ENCODE measurements at places on chromosomes 1 and 21. TPM values are rescaled to one million over a fixed set of nuclear protein-coding genes. Genes with fewer than 3 reads are reported as not detected.

DNA sequence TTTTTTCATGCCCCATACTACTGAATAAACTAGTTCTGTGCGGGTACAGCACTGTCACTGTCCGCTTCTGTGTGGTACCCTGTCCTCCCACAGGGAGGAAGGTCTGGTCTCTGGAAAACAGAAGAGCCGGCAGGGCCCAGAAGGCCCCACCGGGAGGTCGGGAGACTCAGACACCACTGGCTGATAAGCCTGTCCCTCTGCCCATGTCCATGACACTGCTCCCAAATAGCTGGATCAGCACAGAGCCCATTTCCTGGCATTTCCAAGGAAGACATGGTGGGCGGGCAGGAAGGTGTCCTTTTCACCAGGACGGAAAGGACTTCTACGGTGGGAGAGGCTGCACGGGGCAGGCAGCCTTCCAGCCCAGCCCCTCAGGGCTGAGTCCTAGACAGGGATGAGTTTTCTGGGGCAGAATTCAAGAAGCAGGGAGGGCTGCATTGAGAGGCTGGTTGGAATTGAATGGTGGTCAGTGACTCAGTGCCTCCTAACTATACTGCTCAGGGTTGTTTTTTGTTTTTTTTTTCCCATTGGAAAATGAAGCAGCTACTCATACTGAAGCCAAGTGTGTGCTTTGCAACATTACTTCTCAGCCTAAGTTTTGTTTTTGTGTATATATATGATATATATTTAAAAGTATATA lies 7.1 kb downstream of the PSRC1 start:
- DNase-seq = peak; percentile 67

- peak; percentile 27 for DNase-seq
Observed at GRCh38 chr1:85027242-85027983, 20.9 kb downstream of the MCOLN3 start.

- DNase-seq = no peak
Observed at GRCh38 chr1:39409055-39409816, 82.2 kb upstream of the BMP8A start.

DNA sequence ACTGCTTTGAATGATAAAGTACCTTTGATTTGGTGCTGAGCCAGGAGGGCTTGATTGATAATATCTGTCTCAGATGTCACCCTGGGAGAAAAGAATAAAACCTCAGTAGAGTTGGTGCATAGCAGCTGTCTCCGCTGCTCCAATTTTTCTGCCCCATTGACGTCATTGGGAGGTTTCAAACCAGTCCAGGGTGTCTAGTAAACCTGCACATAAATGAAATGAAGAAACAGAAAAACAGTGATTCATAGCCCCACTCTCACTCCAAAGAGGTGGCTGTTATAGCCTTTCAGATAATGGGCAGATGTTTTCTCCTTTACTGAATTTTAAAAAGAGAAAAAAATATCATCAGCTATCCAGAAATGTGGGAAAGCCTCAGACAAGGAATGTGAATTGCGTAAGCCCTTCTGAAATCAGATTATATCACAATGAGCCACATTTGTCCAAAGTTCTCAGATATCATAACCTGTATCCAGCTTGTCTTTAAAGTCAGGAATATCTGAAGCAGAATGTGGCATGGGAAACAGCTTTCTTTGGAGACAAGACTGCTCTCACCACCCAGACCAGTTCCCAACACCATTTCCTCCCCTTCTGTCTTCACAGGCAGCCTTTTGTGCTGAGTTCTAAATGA lies 351.3 kb upstream of the SGIP1 start:
- DNase-seq = peak; percentile 8

DNA sequence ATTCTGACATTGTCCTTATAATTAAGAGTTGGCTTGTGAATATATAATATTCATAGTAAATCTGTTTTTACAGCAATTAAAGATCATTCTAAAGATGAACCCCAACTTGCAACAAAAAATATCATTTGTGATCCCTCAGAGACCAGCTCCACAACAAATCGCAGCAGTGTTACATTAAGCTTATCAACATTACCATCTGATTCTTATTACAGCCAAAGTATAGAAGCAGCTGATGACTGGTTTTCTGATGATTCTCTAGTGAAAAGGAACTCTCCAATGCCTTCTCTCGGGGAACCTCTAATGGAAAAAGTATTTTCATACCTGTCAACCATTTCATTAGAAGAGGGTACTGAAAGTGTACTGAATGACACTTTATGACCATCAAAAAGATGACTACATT lies 45.4 kb downstream of the C1orf185 start:
- no peak for DNase-seq

GRCh38 chr1:217336724-217337123 lies 294.2 kb downstream of the GPATCH2 start:
- DNase-seq = no peak

DNA sequence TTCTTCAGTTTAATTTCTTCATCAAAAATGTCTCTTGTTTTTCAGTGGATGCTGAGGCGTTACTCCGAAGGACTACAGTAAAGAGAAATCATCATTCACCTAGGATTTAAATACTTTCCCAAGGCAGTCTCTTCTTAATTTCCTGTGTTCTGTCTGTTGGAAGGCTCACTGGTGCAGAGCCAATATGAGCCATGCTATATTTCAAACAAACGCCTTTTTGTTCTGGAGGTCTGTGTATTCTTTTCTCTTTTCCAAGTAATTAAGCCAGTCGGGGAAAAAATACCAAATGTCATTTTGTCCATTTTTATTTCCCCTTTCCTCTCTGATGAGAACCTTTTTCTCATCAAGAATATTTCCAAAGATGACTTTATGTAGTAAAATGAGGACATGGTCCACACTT lies 206.5 kb downstream of the RWDD3 start:
- no peak for DNase-seq

- no peak for DNase-seq
Observed at GRCh38 chr1:27935721-27936120, 921 bp downstream of the SMPDL3B start.

GRCh38 chr21:41956926-41957729 lies 3.3 kb upstream of the C2CD2 start:
- peak; percentile 54 for DNase-seq

GRCh38 chr1:22807340-22807739 lies 96.7 kb downstream of the EPHB2 start:
- no peak for DNase-seq

DNA sequence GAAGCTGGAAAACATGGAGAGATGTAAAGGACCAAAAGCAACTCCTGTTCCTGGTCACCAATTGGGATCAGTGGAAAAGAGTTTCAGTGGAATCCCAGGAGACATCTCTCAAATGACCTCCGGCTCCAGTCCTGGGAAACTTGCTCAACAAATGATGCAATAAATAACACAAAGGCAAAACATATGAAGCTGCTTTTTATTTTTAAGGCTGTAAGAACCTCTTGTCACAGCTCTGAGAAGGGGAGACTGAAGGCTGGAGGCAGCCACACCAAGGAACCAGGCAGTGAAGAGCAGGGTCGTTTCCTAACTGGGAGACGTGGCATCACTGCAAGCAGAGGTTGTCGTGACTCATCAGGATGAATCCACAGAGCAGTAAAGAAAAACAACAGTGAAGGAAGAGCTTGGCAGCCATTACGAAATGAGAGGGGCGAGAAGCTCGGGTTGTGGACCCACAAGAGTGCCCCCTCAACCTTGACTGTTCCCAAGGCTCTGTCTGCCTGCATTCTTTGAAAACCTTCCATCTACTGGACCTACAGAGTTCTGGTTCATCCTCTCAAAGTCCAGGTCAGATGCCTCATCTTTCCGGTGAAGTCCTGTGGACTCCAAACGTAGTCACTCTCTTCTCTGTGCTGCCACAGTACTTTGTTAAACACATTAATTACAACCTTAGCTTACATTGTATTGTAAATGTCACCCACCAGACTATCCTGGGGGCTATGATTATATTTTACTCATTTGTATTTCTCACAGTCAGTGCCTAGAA lies 32.1 kb downstream of the JAK1 start:
- peak; percentile 62 for DNase-seq

- no peak for DNase-seq
Observed at GRCh38 chr1:227191607-227192006, 126.7 kb downstream of the CDC42BPA start.

- DNase-seq = no peak
Observed at GRCh38 chr1:206532368-206532767, 25.0 kb downstream of the RASSF5 start.

DNA sequence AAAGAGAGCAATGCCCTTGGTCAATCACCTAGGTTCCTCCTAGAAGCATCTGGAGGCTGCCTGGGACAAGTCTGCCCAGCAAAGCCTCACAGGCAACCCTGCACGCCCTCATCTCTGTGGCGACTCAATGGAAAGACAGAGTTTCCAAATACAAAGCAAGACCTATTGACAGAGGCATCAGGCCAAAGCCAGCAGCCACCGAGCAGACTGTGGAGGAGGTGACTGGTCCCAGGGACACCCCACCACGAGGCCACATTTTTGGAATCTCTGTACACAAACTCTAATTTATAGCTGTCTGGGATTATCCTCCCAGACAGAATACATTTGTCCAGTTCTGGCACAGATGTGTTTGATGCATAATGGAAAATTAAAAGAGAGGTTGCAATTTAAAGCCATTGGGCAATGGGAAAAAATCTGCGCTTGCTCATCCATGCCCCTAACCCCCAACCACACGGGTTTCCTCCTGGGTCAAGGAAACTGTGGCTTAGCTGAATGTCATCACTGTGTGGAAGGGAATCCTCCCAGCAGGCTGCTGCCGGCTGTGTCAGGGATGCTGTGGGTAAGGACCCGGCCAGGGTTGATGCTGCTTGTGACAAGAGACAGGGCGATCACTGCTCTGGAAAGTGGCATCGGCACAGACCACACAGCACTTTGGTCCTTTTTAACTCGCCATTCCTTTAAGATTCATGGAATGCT lies 14.3 kb downstream of the TSPAN2 start:
- no peak for DNase-seq

- DNase-seq = no peak
Observed at GRCh38 chr1:75732703-75733102, 8.2 kb downstream of the ACADM start.

DNA sequence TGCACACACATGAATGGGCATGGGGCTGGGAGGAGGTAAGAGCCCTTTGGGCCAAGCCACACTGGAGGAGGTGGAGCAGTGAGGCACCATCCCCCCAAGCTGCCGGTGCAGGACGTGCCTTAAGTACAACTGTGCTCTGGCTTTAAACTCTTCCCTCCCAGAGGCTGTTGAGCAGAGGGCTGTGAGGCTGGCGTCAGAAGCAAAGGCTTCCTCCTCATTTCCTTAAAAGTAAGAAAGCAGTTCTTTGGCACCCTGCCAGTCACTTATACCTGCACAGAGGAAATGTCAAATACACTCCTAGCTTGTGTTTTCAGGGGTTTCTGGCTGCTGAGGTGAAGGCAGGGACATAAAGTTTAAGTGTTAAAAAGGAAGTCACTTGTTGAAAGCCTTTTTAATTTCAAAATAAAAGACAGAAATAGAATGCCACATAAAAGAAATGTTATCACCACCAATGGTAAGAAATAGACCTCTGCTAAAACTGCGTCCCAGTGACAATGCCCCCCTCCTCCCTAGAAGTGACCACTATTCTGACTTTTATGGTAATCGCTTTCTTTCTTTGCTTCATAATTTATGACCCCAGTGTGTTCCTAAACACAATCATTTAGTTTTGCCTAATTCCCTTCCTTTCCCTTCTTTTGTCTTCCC lies 33.0 kb downstream of the LAMC2 start:
- DNase-seq = peak; percentile 69

DNA sequence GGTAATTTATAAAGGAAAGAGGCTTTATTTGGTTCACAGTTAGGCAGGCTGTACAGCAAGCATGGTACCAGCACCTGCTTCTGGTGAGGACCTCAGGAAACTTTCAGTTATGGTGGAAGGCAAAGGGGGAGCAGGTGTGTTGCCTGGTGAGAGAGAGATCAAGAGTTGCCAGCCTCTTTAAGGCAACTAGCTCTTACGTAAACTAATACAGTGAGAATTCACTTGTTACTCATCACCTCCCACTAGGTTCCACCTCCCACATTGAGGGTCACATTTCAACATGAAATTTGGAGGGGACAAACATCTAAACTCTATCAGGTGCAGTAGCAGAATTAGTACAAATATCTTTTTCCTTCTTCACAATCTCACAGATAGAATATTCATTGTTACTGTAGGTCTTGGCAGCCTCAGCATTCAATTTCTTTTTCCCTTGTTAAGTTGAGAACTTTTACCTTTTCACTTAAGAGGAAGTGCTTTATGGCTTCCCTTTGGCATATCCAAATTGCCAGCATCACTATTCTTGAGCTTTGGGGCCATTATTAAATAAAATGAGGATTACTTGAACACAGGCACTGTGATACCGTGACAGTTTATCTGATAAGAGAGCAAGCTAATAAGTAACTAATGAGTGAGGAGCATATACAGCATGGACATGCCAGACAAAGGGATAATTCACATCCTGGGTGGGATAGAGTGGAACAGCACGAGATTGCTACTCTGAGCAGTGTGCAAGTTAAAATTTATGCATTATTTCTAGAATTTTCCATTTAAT lies 48.4 kb downstream of the MAGI3 start:
- no peak for DNase-seq

DNA sequence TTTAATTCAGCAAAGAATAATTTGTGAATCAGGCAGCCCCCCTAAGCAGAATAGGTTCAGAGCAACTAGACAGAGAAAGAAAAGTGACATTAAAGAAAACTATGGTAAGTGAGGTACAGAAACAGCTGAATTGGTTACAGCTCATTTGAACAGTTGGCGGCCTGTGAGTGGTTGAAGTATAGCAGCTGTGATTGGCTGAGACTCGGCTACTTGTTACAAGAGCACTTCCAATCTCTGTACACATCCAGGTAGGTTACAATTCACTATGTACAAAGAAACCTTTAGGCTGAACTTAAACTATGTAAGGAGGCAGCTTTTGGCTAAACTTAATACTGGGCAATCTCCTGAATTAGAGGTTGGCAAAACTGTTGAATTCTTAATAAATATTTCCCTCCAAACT lies 171.1 kb upstream of the LHX8 start:
- no peak for DNase-seq

DNA sequence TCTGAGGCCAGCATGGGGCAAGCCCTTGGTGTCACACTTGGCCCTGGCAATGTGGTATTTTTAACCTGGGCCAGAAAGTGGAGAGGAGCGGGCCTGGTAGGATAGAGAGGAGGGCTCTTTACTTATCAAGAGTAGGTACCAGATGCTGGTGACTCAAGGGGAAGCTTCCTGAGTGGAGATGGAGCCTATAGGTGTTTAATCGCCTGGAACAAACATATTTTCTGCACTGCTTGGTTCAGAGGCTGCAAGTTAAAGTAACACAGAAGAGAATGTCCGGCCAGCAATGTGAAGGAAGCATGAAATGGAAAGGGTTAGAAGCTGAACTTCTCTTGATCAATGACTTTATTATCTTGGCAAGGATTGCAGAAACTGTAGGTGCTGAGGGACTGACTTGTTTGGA lies 74.3 kb downstream of the DDR2 start:
- DNase-seq = no peak

- no peak for DNase-seq
Observed at GRCh38 chr1:182114627-182115023, 53.1 kb upstream of the ZNF648 start.

GRCh38 chr1:161966067-161966466 lies 57.6 kb downstream of the OLFML2B start:
- no peak for DNase-seq

S100A2 gene
- total RNA-seq = 804 TPM

ADAMTS4 gene
- not detected for total RNA-seq

B3GALT5 gene
- total RNA-seq = 0.90 TPM

CACNA1S gene
- total RNA-seq = not detected

TSPAN2 gene
- 0.13 TPM for total RNA-seq

CRB1 gene
- total RNA-seq = under 0.01 TPM

PGLYRP4 gene
- 2.0 TPM for total RNA-seq

B3GALT2 gene
- total RNA-seq = not detected

SLC22A15 gene
- 22.6 TPM for total RNA-seq

CYP4B1 gene
- not detected for total RNA-seq
